G401 (cell line): ENCODE measurements at places on chromosomes 16 and 17. TPM values are rescaled to one million over a fixed set of nuclear protein-coding genes. Genes with fewer than 3 reads are reported as not detected.

Gene PARN
- 27.2 and 36.2 TPM in 2 replicates for total RNA-seq

Gene CCDC40
- total RNA-seq = 13.7 and 14.4 TPM in 2 replicates

Gene ADAD2
- total RNA-seq = not detected in 2 replicates

Gene KCTD11
- 12.0 and 14.3 TPM in 2 replicates for total RNA-seq

Gene SSTR5
- not detected in 2 replicates for total RNA-seq

Gene ALOX12B
- total RNA-seq = not detected in 2 replicates

Gene EFTUD2
- 164 and 176 TPM in 2 replicates for total RNA-seq

Gene CANT1
- 66.1 and 80.1 TPM in 2 replicates for total RNA-seq

Gene SIAH1
- 11.1 and 21.3 TPM in 2 replicates for total RNA-seq

Gene SPATA22
- total RNA-seq = not detected in 2 replicates

Gene CHTF18
- 60.2 and 61.4 TPM in 2 replicates for total RNA-seq

Gene ACSM2A
- total RNA-seq = not detected in 2 replicates

Gene IFT20
- 21.5 and 29.1 TPM in 2 replicates for total RNA-seq

Gene OTOP3
- total RNA-seq = not detected in 2 replicates

Gene NLGN2
- 5.5 and 6.8 TPM in 2 replicates for total RNA-seq

Gene GUCY2D
- total RNA-seq = 0.06 TPM in 1 of 2 replicates, not detected in the other

Gene CTRB1
- not detected in 2 replicates for total RNA-seq
